ENCODE measurements at places on chromosomes 7 and 10.

DNA sequence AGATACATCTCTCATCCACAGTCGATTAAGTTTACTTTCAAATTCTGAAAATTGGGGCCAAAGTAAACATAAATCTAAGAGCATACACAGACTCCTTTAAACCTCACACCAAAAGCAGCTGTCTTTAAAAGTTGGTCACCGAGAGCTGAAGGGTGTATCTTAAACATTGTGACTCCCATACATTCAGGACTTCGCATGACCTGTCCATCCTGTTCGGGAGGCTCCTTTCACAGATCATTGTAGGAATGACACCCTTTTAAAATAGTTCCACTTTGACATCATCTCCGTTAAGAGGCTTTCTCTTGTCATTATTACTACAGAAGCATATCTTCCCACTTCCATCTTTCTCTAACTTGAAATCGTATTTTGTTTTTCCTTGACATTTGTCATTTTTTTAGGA, 440.0 kb downstream of the DNAJB9 start:
- no peak for DNase-seq

GRCh38 chr7:35259523-35259908, 5.6 kb upstream of the TBX20 start:
- DNase-seq, result no peak

DNA sequence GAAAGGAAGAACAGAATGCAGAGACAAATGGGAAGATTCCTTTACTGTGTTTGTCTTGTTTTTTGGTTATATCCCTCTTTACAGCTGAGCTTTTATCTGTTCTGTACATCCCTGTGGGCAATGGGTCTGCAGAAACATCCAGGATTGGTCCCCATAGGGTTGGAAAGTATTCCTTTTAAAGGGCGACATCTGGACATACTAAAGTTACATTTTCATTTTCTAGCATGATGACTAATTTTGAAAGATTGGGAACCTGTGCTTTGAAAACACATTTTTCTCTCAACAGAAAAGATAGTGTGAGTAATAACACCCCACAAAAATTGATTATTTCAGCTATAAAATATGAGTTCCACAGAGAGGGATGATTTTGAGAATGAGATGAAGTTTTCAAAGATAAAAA, 435.8 kb downstream of the GPAM start:
- no peak for DNase-seq

DNA sequence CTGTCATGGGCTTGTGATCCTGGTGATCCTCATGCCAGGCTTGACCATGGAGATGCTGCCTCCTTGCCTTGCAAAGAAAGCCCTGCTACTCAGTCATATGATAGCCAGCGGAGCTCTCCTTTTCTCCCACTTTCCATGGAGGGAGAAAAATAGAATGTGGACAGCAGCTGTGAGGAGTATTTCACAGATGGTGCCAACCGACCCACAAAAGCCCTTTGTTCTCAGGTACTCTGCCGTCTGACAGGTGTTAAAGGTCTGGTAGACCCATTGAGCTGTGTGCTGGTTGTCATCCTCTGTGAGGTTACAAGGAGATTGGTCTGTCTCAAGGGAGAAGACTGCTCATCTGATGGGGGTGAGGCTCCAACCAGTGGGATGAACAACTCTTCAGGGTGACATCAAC, 29.5 kb upstream of the COBL start:
- DNase-seq, result no peak

GRCh38 chr10:63099734-63100133, 33.4 kb upstream of the NRBF2 start:
- DNase-seq, result no peak

DNA sequence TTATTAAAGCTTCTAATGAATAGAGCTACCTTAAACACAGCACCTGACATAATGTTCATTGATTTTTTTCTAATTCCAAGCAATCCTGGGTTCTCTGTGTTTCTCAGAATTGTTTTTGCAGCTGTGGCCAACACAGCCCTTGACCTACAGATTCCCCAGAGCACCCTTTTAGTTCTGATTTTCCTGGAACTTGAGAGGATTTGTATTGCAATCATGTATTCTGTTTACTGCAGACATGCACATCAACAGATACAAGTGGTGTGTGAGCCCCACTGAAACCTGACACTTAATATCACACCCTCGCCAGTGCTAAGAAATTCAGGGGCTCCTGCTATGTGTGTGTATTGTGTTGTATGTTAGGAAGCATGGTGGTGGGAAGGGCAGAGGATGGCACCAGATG, 344.2 kb upstream of the POM121L12 start:
- no peak for DNase-seq

GRCh38 chr10:96896884-96897589, 64.9 kb downstream of the LCOR start:
- no peak for DNase-seq

- no peak for DNase-seq
These were observed 29.2 kb upstream of the KCNMA1 start for GRCh38 chr10:77666821-77667220.

- no peak for DNase-seq
These were observed 25.9 kb upstream of the RNF32 start for GRCh38 chr7:156614434-156615264.

DNA sequence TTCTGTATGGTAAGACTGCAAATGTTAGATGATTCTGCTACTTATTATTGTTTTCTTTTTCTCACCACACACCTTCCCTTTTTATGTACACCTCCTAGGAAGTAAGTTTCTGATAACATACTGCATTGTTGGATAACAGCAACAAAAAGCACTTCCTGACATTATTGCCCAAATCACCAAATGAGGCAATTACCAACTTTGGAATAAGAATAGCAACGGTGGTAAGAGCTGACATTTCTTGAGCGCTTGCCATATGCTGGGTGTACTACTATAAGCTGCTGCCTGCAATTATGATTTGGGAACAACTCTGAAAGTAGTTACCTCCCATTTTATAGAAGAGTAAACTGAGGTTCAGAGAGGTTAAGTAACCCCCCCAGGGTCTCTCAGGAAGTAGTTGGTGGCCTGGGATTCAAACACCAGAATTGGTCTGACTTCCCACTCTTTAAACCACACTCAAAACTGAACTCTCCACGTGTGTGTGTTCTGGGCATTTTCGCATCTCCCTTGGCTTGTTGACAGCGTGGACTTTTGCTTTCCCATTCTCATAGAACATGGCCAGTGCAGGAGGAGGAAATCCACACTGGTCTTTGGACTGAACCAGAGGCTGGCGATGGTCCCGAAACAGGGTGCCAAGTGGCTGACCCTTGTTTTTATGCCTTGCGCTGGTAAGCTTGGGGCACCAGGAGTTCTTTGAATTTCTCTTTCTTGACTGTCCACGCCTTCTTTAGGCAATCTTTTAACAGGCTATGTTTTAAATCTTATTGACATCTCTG, 71.4 kb downstream of the TCF7L2 start:
- no peak for DNase-seq

DNA sequence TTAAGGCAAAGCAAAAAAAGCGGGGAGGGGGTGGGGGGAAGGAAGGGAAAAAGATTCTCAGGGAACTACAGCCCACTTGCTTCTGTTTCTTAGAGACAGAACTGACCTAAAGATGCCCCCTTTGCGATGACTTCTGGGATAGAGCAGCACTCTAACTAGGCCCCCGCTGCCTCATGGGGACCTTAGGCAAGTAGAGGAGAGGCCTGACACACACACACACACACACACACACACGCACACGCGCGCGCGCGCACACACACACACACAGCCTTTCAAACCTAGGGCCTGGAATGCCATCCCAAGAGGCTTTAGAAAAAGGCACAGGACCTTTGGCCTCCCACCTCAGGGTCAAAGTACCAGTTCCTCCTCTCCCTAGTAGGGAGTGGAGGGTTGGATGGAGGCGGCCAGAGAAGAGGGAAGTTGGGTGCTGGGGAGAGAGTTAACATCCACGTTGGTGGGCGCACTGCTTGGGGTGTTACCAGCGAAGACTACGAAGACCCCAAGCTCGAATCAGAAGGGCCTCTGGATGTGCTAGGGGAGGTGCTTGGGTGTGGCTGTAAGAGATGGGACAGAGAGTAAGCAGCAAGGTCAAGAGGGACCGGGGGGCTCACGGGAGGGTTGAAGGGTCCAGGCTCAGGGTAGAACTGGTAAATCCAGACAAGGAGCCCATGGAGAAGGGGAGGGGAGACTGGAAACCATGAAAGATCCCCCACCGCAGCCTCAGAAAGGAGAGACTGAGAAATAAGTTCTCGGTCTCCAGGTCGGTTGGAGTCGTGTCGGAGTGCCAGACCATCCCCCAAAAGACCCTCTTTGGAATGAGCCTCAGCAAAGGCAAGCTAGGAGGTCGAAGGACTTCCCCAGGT, 1.2 kb upstream of the COL1A2 start:
- no peak for DNase-seq

GRCh38 chr7:85659364-85659763, 472.5 kb upstream of the SEMA3D start:
- no peak for DNase-seq

DNA sequence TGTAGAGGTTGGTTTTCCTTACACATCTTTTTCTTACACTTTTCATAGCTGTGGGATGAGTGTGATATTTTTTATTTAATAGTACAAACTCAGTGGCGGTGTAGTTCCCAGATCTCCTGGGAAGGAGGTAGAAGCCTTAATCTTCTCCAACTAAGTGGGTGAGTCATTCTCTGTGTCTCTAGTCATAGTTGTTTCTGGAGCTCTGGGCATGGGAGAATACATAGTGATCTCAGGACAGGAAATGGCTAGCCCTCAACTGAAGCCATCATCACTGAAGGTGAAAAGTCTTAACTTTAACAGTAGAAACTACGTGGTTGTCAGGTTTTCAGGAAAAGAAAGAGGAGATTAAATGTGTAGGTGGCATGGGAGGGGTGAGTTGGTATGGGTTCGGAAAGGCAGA, 319.4 kb upstream of the FZD8 start:
- DNase-seq, result no peak

- DNase-seq, result no peak
These were observed 210.6 kb downstream of the ARL4A start for GRCh38 chr7:12898004-12898403.

- no peak for DNase-seq
These were observed 859 bp upstream of the CH25H start for GRCh38 chr10:89207801-89208551.

DNA sequence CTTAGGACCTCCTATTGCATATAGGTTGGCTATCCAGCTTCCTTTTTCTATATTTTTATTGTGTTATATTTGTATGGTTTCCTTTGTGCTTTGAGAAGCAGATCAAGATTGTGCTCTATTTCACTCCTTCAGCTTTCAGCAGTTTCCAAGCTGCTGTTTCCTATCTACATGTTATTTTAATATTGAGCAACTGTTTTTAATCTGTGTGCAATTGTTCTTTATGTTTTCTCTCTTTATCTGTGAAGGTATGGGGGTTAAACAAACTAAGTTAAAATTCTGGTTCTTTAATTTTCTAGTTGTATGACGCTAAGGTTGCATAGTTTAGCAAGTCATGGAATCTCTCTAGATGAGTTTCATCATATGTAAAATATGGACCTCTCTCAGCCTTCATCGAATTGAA, 251.0 kb downstream of the GPR158 start:
- no peak for DNase-seq

GRCh38 chr10:132484922-132485321, 52.7 kb upstream of the INPP5A start:
- DNase-seq, result no peak

- no peak for DNase-seq
These were observed 20.9 kb downstream of the ANKRD7 start for GRCh38 chr7:118245267-118246040.

DNA sequence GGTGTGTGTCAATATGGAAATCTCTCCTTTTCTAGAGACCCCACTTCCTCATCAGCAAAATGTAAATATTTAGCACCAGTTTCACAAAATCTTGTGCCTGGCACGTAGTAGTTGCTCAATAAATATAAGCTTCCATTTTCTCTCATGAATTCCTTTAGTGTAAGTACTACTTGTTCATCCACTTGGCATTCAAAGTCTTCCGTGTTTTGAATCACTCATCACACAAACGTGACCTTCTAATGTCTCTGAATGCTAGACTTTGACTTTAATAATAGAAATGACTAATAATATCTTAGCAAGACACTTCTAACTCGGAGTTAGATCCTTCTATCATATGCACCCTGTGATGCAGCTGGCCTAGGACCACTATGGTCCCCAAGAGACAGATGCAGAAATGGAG, 168.7 kb upstream of the ZNF32 start:
- DNase-seq, result no peak

DNA sequence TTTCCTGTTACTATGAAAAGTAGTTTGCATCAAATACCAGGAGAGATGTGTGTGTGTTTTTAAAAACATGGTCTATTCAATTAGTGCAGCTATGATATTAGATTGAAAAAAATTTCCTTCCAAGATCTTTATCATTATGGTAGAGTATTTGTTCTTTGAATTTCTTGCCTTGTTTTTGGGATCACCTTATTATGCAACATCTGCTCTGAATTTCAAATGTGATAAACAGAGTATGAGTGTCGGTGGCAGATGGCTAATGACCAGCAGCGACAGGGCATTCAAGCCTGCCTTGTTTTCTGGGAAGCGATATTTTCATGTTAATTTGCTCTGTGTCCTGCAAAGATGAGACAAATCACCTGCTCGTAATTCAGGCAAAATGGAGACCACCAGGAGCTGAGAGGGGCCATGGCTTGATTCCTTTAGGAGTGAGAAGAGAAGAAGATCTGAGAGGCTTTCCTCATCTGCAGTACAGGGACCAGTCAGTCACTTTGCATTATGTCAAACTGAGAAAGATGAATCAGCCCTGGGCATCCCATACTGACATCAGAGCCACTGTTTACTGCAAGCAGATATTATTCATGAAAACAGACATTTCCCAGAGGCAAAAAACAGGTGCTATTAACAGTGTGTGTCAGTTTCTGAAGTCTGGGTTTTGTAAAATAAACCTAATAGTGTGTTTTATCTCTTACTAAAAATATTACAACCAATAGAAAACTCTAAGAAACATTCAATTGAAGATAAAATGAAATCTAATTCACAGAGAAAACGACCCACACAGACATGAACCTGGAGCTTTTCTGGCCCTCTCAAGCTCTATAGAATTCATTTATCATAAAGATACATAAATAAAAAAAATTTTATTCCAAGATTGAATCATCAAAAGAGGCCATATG, 67.6 kb downstream of the CDK6 start:
- DNase-seq, result no peak

GRCh38 chr7:134367956-134368749, 51.4 kb upstream of the SLC35B4 start:
- no peak for DNase-seq

- no peak for DNase-seq
These were observed 84.0 kb downstream of the KAT6B start for GRCh38 chr10:74910241-74910975.

GRCh38 chr10:1216574-1217236, 160.5 kb downstream of the WDR37 start:
- no peak for DNase-seq
